ENCODE measurements at places on chromosomes 12 and 14.

GRCh38 chr14:63781686-63782085 lies 53.8 kb upstream of the SGPP1 start:
- no peak for DNase-seq

DNA sequence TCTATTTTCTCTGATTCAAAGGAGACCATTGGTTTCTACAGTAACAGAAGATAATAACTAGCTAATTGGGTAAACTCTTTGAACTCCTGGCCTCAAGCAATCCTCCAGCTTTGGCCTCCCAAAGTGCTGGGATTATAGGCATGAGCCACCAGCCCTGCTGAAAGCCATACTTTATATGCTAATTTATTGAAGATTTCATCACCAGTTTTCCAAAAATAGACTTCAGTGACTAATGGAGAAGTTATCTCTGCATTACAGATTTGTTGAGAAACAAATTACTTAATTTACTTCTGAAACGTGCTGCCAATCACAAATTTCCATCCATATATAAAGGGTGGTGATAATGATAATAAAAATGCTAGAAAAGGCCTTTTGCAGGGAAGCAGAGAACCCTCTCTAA lies 1758.1 kb upstream of the SEL1L start:
- no peak for DNase-seq

GRCh38 chr12:56602239-56602638 lies 27.9 kb downstream of the BAZ2A start:
- no peak for DNase-seq

GRCh38 chr12:117836999-117837736 lies 131.6 kb downstream of the KSR2 start:
- no peak for DNase-seq

GRCh38 chr12:109222496-109222895 lies 86.6 kb downstream of the FOXN4 start:
- DNase-seq, result no peak

- no peak for DNase-seq
These were observed 137.9 kb upstream of the CPSF6 start for GRCh38 chr12:69101505-69101904.

DNA sequence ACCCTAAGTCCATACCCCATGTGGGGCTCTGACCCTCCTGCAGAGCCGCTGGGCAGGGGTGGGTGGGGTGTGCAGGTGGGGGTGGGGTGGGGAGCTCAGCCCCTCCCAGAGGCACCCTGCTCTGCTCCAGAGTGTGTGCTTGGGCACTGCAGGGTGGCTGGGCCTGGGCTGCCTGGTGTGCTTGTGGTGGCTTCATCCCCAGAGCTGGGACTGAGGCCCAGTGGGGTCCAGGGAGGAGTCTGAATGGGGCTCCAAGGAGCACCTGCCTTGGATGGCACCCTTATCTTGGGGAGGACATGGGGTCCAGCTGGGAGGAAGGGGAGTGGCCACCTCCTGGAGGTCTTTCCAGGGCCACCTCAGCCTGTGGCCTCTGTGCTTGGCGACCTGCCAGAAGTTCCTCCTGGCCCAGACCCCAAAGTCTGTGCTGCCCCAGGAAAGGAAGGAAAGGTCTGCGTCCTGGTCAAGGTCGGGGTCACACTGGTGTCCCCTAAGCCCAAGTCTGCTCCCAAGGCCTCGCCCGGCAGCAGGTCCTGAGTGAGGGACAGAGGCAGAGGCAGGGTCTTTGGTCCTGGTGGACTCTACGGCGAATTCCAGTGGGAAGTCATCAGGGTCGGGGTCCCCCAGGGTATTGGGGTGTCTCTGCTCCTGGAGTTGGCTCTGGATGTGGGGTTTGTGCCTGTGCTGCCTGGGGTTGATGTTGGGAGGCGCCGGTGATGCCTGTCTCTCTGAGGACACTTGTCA lies 373.4 kb downstream of the TMEM121 start:
- no peak for DNase-seq

- DNase-seq, result no peak
These were observed 224.3 kb downstream of the PELI2 start for GRCh38 chr14:56342494-56342942.

DNA sequence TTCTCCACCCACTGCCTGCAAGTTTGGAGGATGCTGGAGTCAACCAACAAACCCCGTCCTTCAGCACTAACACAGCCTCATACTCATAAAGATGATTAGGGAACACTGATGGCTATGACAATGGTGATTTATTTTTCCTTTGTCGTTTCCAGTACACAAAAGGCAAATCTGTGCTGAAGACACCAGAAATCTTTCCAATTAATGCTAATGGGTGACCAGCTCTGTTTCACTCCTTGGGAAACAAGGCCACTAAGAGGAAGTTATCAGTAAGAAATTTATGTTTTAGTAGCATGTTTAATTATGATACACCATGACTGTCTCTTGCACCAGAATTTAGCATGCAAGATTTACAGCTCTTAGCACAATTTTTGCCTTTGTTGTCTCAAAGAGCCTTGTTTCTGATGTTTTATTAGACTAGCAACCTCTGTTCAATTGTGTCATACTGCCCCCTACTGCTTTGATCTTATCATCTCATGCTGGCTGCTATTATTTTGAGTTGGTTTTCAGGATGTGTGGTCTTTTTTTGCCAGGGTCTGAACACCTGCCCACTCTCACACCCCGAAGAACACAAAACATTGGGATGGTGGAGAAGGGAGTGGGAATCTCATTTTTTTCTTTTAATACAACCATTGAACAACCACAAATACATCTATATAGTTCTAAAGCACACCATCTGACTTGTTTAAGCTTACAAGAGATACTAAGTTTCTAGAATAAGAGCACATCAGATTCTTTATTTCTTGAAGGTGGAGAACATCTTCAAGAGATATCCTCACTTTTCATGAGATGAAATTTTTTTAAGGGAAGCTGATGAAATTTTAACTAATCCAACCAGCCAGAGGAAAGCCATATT lies 160.9 kb downstream of the SPTSSA start:
- no peak for DNase-seq

DNA sequence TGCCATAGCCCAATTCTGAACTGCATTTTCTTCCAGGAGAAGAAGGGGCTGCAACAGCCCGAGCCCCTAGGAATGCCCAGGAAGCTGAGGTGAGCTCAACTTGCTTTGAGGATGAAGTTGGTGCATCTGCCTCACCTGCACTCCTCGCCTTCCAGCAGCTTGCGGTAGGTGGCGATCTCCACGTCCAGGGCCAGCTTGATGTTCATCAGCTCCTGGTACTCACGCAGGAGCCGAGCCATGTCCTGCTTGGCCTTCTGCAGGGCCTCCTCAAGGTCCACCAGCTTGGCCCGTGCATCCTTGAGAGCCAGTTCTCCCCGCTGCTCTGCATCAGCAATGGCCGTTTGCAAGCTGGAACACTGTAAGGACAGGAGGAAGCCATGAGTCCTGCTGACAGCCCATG lies 6.0 kb downstream of the KRT75 start:
- no peak for DNase-seq

GRCh38 chr12:122197612-122197966 lies 5.9 kb upstream of the B3GNT4 start:
- DNase-seq, result no peak

GRCh38 chr14:51627313-51627712 lies 24.4 kb upstream of the FRMD6 start:
- no peak for DNase-seq

DNA sequence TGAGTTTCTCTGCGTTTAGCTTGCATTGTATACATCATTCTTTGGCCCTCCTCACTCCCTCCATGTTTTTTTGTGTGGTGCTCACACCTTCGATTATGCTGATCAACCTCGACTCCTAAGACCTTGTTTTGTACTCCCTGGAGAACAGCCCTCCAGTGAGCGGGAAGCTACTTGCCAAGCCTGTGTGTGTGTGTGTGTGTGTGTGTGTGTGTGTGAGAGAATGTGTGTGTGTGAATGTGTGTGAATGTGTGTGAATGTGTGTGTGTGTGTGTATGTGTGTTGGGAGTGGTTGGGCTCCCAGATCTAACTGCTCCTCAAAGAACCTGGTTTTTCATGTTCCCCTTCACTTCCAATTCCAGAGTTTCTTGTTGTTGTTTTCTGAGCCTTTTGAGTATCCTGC lies 6.0 kb downstream of the NYNRIN start:
- no peak for DNase-seq

DNA sequence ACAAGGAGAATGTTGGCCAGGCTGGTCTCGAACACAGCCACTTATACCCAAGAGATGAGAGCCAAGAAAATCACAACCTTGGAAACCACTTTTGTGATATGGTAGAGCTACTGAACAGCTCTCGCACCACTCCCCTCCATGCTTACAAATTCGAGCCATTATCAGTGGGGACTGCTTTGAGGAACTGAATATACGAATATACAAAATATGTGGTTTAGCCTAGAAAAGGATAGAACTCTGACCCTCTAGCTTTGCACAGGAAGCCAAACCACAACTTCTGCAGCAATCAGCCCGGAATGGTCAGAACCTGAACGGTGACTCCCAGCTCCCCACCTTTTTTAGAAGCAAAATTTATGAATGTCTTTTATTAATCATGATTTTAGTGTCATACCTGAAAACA lies 129.8 kb upstream of the TMEM132C start:
- DNase-seq, result no peak

DNA sequence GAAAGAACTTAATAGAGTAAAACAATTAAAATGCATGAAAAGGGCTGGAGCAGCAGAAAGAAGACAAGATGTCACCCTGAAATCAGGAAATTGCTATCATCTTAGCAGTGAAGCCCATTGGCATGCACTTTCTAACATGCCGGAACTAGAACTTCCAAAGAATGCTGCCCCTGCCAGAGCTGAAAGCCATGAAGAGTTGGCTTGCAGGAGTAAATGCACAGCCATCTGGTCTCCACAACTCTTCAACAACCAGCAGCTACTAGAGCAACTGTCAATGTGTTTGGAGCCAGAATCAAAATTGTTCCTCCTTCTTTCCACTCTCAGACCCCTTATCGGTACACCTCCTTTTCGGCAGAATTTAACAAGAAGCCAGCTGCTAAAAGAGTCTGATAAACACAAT lies 414.1 kb downstream of the KCNH5 start:
- no peak for DNase-seq

DNA sequence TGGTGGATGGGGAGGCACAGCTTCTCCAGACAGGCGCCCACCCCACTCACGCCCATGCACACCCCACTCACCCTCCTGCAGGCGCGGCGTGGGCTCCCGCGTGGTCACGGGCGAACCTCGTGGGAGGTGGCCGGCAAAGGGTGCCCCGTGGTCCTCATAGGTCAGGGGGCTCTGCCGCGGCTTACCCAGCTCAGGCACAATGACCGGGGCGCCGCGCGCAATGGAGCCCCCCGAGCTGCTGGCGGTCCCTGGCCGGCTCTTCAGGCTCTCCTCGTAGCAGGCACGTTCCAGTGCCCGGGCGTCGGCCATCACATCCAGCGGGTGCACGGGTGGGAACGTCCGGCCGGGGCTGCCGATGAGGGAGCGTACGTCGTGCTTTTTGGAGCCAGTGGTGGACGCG lies 49.6 kb downstream of the RFLNA start:
- no peak for DNase-seq

DNA sequence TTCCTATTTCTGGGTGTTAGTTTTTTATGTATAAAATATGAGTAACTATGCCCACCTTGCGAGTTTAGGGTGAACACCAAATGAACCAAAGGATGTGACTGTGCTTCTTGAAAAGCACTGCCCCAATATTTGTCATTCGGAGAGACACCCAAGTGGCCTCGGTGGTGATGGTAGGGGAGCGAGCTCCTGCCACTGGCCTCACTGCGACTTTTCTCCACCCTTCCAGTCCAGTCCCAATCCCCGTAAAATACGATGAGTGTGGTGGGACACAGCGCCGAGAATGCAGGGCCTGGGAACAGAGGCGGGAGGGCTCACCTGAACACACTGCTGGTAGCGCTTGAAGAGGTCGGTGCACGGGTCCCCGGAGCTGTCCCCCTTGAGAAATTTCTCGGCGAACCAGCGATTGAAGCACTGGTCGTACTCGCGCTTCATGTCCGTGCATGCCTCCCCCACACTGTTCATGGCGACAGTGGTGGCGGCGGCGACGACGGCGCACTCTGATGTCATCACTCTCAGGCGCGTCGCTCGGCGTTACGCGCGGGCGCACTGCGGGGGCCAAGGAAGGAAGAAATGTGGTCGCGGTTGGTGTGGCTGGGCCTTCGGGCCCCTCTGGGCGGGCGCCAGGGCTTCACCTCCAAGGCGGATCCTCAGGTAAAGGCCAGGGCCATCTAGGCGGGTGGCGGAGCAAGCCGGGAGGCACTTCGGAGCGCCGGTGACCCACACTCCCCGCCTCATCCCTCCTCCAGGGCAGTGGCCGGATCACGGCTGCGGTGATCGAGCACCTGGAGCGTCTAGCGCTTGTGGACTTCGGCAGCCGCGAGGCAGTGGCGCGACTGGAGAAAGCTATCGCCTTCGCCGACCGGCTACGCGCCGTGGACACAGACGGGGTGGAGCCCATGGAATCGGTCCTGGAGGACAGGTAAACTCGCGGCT lies at the start of the genes GATC and TRIAP1:
Gene GATC (plus strand): TSS at position 534 of the 933 bp plus-strand sequence. CDS start 37 bp downstream, at position 571.
Gene TRIAP1 (minus strand): TSS at position 474 of the 933 bp plus-strand sequence. CDS start 12 bp downstream, at position 462.
- no peak for DNase-seq

DNA sequence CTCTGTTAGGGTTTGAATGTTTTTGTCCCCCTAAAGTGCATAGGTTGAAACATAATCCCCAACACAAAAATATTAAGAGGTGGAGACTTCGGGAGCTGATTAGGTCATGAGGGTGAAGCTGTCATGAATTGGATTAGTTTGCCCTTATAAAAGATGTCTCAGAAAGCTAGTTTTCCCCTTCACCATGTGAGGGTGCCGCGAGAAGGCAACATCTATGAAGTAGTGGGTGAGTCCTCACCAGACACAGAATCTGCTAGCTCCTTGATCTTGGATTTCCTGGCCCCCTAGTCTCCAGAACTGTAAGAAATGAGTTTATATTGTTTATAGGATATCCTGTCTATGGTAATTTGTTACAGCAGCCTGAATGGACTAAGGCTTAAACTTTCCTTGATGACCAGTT lies 301.5 kb upstream of the ATP2B1 start:
- no peak for DNase-seq

DNA sequence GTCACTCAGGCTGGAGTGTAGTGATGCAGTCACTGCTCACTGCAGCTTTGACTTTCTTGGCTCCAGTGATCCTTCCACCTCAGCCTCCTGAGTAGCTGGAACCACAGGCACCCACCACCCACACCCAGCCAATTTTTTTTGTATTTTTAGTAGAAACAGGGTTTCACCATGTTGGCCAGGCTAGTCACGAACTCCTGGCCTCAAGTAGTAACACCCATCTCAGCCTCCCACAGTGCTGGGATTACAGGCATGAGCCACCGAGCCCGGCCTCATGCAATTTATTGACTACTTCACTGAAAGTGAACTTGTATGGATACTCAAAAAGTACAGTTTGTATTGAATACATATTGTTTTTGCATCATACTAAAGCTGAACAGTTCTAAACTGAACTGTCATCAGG lies 9.1 kb downstream of the PSEN1 start:
- DNase-seq, result no peak

GRCh38 chr12:13173012-13173932 lies 23.3 kb upstream of the EMP1 start:
- no peak for DNase-seq

Measured in SK-N-MC (cell line).